CD4-positive, alpha-beta T cell treated with Interleukin-15 for 1 hour (primary cell): ENCODE measurements at places on chromosomes 4 and X.

- DNase-seq, result no peak
Observed at GRCh38 chrX:110665223-110666002, 130.2 kb downstream of the CHRDL1 start.

DNA sequence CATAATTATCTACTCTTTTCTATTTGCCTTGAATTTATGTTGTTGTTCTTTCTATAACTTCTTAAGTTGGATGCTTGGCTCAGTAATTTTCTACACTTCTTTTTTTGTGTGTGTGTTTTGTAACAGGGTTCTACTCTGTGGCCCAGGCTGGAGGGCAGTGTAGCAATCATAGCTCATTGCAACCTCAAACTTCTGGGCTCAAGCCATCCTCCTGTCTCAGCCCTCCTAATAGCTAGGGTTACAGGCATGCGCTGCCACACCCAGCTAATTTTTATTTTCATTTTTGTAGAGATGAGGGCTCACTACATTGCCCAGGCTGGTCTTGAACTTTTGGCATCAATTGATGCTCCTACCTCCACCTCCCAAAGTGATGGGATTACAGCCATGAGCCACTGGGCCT is 20.7 kb upstream of the UCHL1 start:
- no peak for DNase-seq

GRCh38 chr4:125013891-125014290 is 300.9 kb upstream of the FAT4 start:
- DNase-seq, result no peak

- DNase-seq, result no peak
Observed at GRCh38 chr4:25330335-25330734, 17.8 kb downstream of the ZCCHC4 start.

DNA sequence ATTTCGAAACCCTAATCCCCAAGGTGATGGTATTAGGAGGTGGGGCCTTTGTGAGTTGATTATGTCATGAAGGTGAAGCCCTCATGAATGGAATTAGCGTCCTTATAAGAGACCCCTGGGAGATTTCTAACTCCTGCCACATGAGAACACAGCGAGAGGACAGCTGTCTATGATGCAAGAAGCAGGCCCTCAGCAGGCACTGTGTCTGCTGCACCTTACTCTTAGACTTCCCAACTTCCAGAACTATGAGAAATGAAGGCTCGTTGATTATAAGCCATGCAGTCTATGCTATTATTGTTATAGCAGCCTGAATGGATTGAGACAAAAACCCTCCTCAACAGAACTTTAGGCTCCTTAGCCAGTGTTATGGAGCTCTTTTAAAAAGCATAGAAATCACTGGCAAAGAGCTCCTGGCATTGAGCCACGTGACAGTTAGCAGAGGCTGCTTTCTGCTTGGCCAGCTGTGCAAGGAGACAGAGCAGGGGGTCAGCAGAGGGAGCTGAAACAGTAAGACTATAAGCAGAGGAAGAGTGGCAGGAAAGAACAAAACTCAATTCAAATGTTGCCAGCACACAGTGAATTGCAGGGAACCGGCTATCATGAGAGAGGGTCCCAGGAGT is 219.2 kb upstream of the FAT1 start:
- DNase-seq, result no peak

DNA sequence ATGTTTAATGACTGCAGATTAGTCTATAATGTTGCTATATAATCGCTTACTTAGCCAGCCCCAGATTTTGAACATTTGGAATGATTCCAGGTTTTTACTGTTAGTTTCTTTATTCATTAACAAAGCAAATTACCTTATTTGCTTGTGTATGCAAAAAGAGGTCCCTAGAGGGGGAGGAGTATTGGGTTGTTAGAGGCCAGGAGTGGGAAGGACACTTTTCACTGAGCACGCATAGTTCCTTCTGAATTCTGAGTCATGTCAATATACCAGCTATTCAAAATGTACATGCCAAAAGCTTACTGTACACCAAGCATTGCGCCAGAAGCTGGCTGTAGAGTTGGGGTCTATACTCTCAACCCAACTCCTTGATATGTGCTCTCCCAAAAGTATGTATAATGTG is 5.1 kb upstream of the DGAT2L6 start:
- DNase-seq, result no peak

- DNase-seq, result peak; percentile 15
Observed at GRCh38 chr4:95549246-95550114, 707 bp upstream of the UNC5C start.

GRCh38 chr4:189088780-189089179 is 851.9 kb upstream of the FRG1 start:
- no peak for DNase-seq

- no peak for DNase-seq
Observed at GRCh38 chr4:77465271-77465670, 140.3 kb upstream of the CXCL13 start.

- no peak for DNase-seq
Observed at GRCh38 chrX:110992611-110993010, 103.4 kb upstream of the PAK3 start.

GRCh38 chr4:150510176-150510865 is 71.6 kb upstream of the MAB21L2 start:
- no peak for DNase-seq

- no peak for DNase-seq
Observed at GRCh38 chr4:8391071-8391470, 49.5 kb downstream of the ACOX3 start.

DNA sequence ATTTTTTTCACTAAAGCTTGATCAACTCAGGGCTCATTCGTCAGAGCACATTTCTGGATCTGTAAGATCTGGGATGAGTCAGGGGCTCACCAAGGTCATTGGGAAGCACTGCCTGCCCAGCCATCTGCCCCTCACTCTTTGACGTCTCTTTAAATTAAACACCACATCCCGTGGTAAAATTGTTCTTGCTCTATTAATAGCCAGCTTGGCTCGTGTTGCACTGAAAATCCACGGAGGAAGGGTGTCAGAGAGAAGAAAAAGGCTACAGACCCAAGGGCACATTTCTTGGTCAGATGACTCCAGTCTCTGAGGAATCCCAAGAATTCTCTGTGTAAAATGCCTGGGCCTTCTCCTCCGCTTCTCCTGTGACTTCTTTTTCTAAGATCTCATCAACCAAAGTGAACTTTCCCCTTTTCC is 45.7 kb upstream of the GATB start:
- no peak for DNase-seq
